ENCODE measurements at places on chromosomes 3 and 15.

GRCh38 chr3:12935023-12935860, 93.9 kb upstream of the RPL32 start:
- no peak for DNase-seq

- DNase-seq = no peak
Measured at GRCh38 chr15:60530653-60531052, 51.7 kb upstream of the ICE2 start.

- DNase-seq = no peak
Measured at GRCh38 chr3:146732325-146732724, 127.2 kb upstream of the PLSCR5 start.

DNA sequence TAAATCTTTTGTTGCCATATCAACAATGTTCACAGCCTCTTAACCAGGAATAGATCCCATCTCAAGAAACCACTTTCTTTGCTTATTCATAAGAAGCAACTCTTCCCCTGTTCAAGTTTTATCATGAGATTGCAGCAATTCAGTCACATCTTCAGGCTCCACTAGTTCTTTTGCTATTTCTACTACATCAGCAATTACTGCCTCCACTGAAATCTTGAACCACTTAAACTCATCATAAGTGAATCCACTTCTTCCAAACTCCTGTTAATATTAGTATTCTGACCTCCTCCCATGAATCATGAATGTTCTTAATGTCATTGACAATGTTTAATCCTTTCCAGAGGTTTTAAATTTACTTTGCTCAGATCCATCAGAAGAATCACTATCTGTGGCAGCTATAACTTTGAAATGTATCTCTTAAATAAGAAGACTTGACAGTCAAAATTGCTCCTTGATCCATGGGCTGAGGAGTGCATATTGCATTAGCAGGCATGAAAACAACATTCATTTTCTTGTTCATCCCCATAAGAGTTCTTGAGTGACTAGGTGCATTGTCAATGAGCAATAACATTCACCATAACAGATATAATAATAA, 205.9 kb downstream of the DTWD1 start:
- no peak for DNase-seq

- DNase-seq = no peak
Measured at GRCh38 chr3:164806188-164806587, 272.1 kb downstream of the SI start.

DNA sequence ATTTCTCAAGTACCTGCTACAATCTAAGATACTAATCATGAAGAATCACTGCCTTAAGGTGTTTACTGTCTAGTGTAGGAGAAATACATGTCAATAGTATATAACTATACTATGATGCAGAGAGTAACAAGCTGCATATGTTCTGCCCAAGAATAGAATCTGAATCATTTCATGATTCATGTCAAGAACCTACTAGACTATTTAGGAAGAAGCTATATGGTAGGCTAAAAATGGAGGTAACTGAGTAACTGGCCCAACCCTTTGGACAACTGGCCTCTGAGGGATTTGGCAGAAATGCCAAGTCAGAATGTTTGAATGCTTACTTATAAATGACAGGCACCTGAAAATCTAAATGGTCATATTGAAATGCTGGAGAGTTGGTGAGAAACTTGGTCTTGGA, 59.9 kb upstream of the DGKG start:
- DNase-seq = no peak

- no peak for DNase-seq
Measured at GRCh38 chr15:67828278-67828968, 3.1 kb downstream of the SKOR1 start.

- no peak for DNase-seq
Measured at GRCh38 chr3:59876533-59877062, 826.8 kb upstream of the CFAP20DC start.

GRCh38 chr15:42085236-42085605, 9.1 kb downstream of the PLA2G4D start:
- DNase-seq = no peak

DNA sequence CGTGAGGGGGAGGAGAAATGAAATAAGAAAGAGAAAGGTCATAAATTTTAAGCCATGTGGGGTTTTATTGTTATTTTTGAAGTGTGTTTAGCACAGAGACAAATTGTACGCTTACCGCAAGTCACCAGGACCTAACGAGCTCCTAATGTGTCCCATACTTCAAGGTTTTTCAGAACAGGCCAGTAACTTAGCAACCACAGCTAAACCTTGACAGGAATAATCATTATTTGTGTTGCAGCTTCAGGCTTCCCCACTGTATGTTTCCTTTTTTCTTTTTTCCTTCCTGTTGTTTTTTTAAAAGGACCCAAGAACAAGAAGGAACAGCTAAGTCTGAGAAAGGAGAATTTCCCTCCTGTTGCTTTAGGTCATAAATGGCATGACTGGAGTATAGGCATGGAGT, 160.8 kb downstream of the TUSC7 start:
- no peak for DNase-seq

DNA sequence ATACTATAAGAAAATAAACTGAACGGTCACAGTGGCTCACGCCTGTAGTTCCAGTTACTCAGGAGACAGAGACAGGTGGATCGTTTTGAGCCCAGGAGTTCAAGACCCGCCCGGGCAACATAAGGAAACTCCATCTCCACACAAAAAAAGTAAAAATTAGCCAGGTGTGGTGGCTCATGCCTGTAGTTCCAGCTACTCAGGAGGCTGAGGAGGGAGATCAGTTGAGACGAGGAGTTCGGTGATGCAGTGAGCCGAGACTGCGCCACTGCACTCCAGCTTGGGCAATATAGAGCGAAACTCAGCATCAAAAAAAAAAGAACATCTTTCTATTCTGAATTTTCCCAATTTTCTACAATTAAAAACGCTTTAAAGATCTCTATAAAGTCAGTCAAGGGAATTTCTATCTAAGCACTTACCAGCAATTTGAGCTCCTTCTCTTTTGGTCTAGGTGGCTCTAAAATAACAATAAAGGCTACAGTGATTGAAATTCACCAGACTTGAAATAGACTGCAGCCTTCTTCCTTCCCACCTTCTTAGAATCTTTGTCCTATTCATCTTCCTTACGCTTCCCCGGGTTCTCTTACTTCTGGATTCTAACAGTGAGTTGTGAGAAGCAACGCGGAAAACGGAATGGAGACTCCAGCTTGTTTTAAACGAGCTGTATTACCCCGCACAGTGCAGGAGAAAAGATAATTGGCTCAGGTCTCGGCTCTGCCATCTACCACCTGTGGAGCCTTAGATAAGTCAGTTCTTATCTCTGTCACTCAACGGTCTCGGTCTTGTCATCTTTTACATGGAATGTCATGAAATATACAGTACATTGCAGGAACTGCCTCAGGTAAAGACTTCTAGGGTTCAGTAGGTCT, 812 bp upstream of the SEC62 start:
- DNase-seq = peak; percentile 49

DNA sequence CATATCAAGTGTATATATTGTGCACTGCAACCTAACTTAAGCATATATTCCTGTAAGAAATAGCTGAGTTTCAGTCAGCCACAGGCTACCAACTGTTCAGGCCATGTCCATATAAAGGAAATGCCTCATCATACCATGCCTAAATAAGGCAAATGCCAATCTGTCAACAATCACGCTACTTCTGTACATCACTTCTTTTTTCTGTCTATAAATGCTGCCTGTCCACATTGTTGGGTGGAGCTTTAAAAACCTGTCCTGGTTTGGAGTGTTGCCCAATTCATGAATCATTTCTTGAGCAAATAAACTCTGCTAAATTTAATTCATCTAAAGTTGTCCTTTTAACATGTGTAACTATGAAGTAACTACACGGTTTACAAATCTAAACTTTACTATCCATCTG, 1091.9 kb downstream of the NSUN3 start:
- no peak for DNase-seq

DNA sequence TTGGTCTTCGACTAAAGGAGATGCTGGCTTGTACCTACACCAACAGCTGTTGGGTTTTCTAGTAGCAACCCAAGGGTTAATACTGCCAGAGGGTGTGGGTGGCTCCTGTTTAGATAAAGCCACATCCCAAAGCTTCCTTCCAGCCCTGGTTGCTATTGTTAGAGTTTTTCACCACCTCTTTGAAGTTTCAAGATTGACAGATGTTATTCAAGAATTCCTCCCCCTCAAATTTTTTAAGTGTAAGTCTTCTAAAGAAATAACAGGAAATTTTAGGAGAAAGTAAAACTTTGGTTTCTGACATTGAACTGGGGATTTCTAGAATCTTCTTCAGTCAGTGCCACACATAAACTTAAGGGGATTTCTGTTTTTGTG, 60.9 kb downstream of the TGFBR2 start:
- no peak for DNase-seq

Data from hematopoietic multipotent progenitor cell treated with erythropoietin and hydrocortisone succinate and interleukin-3 and kit ligand, for 17 days (in vitro differentiated cells).